A172 (cell line): ENCODE measurements at places on chromosomes 7 and 10.

GRCh38 chr10:6598679-6599078, 18.6 kb upstream of the PRKCQ start:
- DNase-seq: no peak

DNA sequence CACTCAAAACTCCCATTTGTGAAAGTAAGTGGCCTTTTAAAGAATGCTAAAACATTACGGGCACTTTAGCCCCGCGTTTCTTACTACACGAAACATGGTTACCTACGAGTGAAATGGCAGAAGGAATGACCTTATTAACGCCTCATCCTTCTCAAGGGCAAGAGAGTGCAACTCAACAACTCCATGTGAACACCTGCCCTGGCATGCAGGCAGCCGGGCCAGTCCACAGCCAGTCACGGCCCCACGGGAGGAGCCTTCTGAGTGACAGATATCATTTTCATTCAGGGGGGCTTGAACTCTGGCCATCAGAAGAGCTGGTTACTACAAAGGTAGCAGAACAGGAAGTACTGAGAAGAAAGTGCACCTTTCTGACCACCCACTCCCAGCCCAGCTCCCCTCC, 236.1 kb downstream of the PTPRN2 start:
- DNase-seq: no peak

DNA sequence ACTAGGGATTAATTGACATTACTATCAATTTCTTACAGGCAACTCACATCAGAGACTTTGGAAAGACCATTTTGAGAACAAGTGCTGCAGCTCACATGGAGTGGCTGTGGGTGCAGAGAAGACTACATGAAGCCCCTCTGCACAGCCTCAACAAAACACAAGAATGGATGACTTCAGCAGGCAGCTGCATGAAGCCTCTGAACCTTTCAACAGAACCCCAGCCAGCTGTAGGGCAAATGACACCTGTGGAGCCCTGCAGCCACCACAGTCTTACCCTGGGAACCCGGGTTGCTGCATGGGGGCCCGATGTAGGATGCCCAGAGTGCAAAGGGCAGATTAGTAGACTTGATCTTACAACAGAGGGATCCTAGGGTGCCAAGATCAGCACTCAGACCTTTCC, 62.0 kb upstream of the CAMK2B start:
- DNase-seq: no peak

GRCh38 chr10:117860823-117861222, 185.9 kb downstream of the RAB11FIP2 start:
- no peak for DNase-seq

GRCh38 chr7:149882248-149883047, 8.7 kb downstream of the ATP6V0E2 start:
- DNase-seq: peak; percentile 11

DNA sequence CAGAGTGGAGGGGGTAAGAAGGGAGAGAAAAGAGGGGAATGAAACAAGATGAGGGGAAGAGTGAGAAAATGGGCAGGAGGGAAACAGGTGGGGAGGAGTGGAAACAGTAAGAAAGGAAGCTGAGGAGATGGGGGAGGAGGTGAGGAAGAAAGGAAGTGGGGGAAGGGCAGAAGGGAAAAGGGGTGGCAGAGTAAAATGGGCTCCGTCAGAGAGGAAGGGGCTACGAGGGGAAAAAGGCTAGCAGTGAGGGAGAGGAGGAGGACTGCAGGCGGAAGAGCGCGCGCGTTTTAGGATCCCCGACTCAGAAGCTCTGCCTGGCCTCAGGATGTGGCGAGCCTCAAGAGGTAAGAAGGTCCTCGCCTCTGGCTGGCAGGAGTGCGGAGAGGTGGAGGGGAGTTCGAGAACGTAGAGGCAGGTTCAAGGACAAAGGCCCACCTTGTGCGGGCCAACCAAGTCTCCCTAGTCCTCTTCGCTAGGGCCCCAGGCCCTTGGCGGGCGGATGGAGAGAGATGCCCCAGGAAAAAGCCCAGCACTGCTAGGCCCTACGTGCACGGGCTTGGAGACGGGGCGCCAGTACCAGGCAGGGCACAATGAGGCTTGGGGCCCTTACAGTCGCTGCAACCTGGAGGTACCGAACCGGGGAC, 5.8 kb upstream of the NKX2-3 start:
- no peak for DNase-seq

DNA sequence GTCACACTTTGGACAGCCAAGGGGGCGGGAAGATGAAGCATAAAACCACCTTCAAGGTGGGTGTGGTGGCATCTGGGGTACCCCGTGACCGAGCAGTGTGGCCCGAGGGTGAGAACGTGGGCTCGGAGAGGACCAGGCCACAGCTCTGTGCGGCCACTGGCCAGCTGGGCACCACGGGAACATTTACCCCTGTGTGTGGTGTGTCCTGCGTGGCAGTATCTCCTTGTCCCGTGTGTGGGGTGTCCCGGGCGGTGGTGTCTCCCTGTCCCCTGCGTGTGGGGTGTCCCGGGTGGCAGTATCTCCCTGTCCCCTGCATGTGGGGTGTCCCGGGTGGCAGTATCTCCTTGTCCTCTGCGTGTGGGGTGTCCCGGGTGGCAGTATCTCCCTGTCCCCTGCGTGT, 570.3 kb downstream of the DNAJB6 start:
- no peak for DNase-seq
